CD4-positive, alpha-beta T cell treated with Interferon alpha-2 for 1 hour (primary cell): ENCODE measurements at places on chromosomes 5 and 9.

- DNase-seq, result no peak
Observed at GRCh38 chr5:65819215-65819904, 97.4 kb downstream of the NLN start.

- peak; percentile 45 for DNase-seq
Observed at GRCh38 chr9:33124751-33125381, 42.3 kb downstream of the B4GALT1 start.

DNA sequence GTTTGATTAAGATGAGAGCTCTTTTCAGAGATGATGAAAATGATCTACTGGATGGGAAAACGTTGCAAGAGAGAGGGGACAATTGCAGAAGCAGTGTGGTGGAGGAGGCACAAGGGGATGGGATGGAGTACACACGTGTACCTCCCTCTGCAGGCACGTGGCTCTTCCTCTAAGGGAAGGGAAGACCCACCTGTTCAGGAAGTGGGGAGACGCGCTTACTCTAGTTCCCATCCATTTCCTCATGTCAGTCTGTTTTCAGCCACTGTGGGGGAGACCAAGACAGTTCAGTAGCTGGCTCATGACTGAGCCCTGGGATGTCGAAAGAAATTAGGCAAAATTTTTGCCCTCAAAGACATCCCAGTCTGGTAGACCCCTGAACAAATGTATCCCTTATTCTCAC, 619.2 kb upstream of the CLINT1 start:
- DNase-seq, result no peak

DNA sequence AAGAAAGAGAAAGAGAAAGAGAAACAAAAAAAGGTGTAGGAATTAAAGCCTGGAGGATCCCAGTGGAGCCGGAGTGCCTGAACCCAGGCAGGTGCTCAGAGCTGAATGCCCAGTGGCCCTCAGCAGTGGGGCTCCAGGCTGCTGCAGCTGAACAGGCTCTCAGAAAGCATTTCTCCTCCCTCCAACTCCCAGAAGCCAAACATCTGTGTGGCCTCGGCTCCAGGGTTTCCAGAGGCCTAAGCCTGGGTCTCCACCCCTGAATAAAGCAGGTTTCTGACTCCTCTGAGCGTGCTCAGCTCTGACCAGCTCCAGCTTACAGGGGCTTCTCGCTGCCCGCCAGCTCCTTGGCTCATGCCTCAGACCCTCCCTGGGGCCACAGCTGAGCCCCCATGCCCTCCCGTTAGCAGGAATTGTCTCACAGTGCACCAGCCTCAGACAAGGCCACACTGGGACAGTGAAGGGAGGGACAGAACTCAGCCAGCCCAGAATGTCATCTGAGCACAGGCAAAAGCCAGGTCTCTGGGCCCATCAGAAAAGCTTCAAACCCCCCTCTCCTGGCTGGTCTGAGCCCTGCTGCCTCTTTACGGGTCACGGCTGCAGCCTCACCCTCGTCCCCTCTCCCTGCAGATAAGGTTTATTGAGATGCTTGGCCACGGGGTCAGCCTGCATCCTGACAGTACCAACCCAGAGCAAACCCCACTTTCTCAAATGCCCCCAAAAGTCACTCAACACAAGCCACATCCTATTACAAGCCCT, 114.4 kb upstream of the PPP1R26 start:
- no peak for DNase-seq

GRCh38 chr9:20112205-20112783, 323.5 kb upstream of the SLC24A2 start:
- no peak for DNase-seq

GRCh38 chr5:29134418-29134817, 2059.1 kb upstream of the CDH6 start:
- DNase-seq, result no peak

DNA sequence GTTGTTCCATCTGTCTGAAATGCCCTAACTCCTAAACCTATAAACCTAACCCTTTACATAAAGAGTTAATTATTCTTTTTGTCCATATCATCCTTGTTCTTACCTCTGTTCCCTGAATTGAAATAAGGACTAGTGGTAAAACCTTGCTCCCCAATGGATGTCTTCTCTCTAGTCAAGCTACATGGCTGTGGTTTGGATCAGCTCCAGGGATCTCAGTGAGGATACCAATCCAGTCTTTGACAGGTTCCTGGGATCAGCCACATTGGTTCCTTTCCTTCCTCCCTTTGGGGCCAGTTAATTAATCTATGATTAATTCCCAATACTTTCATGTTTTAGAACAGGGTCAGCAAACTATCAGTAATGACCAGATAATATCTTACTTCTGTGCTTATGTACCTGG, 151.6 kb downstream of the SIL1 start:
- no peak for DNase-seq

- DNase-seq, result no peak
Observed at GRCh38 chr9:86185872-86186271, 73.6 kb downstream of the C9orf153 start.

DNA sequence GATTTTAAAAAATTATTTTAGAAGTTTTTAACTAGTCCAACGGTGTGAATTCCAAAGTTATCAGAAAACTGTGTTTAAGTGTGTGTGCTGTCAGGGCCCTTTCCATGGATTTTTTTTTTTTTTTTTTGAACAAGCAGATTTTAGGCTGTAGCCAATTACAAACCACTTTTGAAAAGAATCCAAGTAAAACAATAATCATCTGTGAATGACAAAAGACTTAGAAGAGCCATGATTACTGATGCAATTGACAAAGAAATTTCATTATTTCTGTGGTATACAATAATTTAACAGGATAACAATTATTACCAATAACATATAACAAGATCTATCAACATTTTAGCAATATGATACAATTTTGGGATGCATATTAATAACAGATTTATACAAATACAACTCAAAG, 16.2 kb upstream of the PAIP1 start:
- no peak for DNase-seq

GRCh38 chr9:112761912-112762655, 11.5 kb downstream of the SNX30 start:
- no peak for DNase-seq

- no peak for DNase-seq
Observed at GRCh38 chr5:116892993-116893392, 318.4 kb upstream of the SEMA6A start.

DNA sequence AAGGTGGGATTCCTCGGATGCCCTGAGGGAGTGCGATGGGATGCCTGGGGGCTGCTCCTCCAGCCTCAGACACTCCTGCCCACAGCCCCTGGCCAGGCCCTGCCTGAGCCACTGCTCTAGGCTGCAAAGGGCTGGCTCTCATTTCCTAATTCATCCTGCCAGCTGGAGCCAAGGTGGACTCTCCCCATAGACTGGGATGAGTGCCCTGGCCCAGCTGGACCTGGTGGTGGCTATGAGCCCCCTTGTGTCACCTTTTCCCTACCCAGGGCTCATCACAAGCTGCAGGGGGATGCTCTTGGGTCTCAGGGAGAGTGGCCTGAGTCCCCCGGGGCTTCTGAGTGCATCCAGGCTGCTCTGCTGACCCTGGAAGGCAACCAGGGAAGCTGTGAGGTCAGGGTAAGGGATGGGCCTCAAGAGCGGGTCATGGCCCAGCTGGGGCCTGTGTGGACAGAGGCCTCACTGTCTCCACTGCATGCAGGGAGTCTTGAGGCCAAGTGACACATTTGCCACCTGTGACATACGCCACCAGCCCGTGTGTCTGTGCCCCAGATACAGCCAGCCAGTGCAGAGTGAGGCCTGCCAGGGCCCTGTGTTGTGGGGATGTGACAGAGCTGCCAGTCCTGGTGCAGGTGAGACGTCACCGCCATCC, 102.7 kb upstream of the IER5L start:
- DNase-seq, result no peak

DNA sequence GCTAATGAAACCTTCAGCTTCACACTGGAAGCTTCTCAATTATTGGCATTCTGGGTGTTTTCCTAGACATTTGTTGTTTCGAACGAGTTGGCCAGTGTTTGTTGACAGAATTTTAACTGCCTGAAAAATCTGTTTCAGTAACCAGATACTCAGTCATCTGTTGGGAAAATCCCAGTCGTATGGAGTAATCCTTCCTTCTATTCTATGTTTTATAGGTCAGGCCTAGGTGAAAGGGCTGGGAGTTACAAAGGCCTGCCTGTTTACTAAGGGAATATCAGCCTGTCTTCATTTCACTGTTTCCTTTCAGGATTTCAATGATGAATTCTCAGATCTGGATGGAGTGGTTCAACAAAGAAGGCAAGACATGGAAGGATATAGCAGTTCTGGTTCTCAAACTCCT, 59.9 kb downstream of the GRAMD2B start:
- no peak for DNase-seq

GRCh38 chr9:126080641-126081040, 246.0 kb upstream of the MVB12B start:
- no peak for DNase-seq

DNA sequence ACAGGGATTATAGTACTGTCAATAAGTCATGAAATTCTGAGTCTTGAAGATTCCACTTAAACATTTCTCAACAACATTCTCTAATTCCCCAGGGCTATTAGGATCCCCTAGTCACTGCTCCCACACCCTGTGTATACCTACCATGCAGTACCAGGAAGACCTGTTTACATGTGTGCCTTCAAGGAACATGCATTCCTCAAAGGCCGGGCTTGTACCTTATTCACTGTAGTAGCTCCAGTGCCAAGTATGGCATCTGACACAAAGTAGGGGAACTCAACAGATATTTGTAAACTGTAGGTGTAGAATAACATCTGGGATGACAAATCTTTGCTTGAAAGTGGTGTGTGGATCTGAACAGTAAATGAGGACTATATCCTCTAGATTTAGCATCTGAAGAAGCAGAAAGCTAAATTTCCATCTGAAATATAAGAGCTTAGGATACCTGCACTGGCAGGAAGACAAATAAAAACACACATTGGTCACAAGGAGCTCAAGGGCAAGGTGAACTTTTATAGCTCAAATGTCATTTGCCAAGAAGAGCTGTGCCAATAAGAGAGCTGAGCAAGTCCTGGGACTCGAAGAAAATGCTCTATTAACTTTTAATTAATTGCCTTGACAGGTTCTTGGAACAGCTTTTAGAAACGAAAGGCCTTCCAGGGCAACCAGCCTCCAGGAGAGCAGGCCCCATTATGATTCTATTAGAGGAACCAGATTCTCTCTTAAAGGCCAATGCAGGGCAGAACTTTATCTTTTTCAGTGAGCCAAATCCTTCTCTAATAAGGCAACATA, 52.3 kb upstream of the MYOT start:
- no peak for DNase-seq

GRCh38 chr5:5497152-5497788, 74.8 kb downstream of the ICE1 start:
- DNase-seq, result no peak

DNA sequence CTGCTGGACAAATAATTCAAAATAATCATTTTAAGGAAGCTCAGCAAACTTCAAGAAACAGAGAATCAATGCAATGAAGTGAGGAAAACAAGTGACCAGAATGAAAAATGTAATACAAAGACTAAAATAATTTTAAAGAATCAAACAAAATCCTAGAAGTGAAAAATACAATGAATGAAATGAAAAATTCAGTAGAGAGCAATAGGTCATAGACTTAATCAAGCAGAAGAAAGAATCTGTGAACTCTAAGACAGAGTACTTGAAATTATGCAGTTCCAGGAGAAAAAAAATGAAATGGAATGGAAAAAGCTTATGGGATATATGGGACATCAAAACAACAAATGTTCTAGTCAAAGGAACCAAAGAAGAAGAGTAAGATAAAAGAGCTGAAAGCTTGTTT, 11.8 kb upstream of the ZDHHC21 start:
- no peak for DNase-seq

GRCh38 chr9:761176-761792, 80.2 kb upstream of the DMRT1 start:
- DNase-seq, result no peak
